ENCODE measurements at places on chromosomes 12 and 14.

- no peak for DNase-seq
These were observed 614.3 kb upstream of the MIS18BP1 start for GRCh38 chr14:45867046-45867894.

DNA sequence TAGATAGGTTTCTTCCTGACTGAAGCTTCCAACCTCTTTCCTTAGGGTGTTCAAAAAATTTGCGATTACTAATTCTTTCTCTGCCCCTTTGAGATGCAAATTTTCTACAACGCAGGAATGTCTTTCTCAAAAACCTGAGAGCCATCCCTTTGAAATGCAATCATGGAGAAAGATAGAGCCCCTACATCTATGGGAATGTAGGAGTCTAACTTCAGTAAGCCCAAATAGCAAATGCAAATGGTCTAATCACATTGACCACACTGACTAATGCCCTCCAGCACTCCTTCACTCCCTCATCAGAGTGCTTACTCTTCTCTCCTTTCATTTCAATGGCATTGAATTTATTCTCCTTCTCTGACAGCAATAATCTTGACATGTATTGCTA, 107.1 kb downstream of the SLC6A15 start:
- no peak for DNase-seq

DNA sequence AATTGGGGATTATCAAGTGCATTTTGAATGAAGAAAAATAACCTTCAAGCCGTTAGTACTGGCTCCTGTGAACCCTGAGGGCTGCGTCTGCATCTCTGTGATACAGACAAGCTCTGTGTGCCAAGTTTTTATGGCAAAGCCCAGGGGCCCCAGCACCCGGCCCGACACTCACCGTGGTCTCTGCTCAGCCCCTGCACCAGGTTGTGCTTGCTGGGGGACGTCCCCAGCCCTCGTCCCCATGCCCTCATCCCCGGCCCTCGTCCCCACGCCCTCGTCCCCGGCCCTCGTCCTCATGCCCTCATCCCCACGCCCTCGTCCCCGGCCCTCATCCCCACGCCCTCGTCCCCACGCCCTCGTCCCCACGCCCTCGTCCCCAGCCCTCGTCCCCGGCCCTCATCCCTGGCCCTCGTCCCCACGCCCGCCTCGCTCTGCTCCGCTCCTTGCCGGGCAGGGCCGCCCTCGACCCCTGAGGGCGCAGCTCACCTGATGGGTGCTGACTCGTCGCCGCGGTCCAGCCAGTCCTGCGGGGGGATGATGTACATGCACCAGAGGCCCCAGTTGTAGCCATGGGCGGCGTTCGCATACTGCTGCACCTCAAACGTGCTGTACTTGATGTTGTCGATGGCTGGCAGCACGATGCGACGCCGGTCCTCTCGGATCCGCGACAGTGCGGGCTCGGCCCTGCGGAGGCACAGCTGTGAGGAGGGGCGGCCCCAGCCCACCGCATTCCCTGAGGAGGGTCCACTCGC, 72.0 kb downstream of the GALNT9 start:
- DNase-seq = no peak

DNA sequence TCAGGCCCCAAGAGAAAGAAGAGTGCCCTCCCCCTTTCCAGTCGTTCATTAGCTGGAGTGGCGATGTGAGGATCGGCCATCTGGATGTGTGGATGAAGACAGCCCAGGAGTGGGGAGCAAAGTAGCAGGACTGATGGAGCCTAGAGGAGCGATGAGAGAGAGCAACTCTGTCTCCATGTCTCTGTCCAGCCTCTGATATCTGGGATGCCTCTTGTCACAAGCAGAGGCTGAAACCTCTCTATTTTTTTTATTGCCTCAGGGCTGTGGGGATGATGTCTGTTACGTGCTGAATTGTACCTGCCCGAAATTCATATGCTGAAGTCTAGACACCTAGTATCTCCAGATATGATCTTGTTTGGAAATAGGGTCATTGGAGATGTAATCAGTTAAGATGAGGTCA, 2.7 kb downstream of the SERPINA11 start:
- DNase-seq = no peak

DNA sequence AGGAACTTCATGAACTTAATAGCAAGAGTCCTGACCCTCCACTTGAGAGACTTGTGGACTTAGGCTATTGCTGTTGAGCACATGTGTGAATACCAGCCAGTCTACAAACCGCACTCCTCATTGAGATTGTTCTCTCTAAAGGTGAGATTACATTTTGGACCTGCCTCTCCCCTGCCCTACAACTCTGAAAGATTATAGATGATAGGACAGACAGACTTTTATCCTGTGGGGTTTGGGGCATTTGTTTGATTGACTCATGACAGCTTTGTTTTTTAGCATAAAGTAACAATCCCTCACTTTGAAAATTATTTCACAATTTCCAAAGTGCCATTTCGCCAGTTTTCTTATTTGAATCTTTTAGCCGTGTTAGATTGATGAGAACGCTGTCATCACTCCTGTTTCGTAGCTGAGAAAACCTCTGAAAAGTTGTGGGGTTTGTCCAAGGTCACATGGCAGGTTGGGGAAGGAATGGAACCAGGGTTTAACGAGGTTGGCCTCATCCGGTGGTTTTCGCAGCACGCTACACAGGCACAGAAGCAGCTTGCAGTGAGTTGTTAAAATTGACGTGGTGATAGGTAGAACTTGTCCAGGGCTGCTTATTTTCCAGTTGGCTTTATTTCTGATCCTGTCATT, 836 bp downstream of the EVL start:
- DNase-seq = peak; percentile 91

DNA sequence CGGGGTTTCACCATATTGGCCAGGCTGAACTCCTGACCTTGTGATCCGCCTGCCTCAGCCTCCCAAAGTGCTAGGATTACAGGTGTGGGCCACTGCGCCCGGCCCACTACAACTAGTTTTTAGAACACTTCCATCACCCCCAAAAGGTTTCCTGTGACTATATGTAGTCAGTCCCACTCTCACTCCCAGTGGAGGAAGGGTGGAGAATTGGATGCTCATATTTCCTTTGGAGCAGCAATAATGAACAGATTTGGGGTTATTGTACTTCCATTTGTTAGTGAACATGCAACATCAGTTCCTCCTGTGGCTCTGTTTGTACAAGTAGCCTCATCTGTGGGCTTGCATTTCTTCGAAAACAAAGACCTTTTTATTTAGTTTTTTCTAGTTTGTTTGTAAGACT, 35.8 kb downstream of the RAP1B start:
- DNase-seq = no peak

- no peak for DNase-seq
These were observed 7.3 kb downstream of the PAN2 start for GRCh38 chr12:56326533-56326932.

DNA sequence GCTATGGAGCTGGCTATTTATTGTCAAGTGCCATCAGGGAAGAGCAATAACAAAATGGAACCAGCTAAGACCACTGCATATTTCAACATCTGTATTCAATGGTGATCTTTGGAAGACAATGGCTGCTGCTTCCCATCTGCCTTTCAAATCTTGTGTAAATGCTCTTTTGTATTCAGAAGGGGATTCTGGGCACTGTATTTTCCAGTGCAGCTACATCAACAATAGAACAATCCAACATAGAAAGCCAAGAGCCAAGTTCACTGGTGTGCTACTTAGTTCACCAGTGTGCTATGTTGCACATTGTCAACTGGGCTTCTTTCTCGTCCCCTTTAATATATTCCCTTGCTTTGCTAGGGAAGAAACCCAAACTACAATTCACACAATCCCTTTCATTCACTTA, 128.8 kb upstream of the OR4E1 start:
- no peak for DNase-seq

- no peak for DNase-seq
These were observed 62.0 kb downstream of the SLC25A47 start for GRCh38 chr14:100384819-100385813.

GRCh38 chr12:88299567-88300101, 157.5 kb downstream of the TMTC3 start:
- DNase-seq = no peak

DNA sequence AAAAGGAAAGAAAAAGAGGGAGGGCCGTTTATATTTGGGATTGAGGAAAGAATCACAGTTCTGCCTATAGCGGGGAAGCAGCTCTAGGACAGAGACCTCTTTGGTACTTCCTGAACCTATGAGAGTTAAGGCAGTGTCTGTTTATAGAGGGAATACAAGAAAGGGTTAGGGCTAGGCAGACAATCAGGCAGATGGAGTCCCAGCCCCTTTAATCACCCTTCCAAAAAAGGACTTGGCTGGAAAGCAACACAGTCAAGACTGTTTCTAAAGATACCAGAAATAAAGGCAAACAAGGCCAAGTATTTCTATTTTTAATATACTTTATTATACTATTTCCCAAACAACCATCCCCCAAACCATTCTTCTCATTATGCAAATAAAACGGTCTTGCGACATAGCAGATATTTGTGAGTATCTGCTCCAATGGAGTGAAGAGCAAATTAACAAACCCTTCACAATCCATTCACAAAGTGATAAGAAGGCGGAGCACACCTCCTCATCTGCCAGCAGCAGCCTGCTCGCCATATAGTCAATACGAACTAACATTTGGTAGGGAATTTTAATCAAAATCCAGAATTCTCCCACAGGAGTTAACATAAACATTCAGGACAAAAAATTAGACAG, 697 bp upstream of the GRIP1 start:
- DNase-seq = no peak

GRCh38 chr14:101505236-101505970, 55.9 kb upstream of the DIO3 start:
- DNase-seq = no peak

- DNase-seq = peak; percentile 34
These were observed 2.9 kb downstream of the FGFR1OP2 start for GRCh38 chr12:26941215-26941594.

- no peak for DNase-seq
These were observed 263.8 kb upstream of the DIO2 start for GRCh38 chr14:80475074-80475473.

DNA sequence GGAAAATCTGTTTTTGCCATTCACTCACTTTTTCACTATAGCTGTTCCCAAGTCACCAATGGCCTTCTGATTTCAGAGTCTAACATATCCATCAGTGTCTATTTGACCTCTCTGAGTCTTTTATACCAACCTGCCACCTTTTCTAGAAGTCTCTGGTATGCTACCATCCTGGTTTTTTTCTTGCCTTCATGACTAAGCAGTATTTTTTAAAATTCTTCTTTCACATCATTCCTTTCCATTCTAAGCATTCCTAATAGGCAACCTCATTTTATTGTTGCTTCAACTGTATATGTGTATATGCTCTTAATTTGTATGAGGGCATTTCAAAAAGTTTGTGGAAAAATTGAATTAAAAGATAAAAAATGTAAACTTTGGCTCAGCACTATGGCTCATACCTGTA, 5.0 kb downstream of the IRAK4 start:
- no peak for DNase-seq

GRCh38 chr14:90970167-90970600, 90.3 kb downstream of the RPS6KA5 start:
- no peak for DNase-seq

DNA sequence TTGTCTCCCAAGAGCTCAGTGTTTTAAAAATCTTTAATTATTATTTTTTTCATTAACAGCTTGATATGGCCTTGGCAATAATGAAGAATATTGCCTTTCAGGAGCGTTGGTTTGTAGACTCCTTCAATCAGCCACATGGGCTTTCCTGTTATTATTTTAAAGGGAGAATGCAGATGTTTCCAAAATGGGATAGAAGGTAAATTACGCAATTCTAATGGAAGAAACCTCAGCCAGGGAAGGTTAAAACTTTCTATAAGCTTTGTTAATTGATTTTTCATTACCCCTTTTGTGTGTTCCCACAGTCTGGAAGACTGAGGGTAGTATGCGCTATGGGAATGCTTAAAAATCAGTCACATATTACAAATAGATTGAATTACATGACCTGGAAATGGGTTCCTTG, 188.4 kb upstream of the NAV3 start:
- DNase-seq = no peak

GRCh38 chr14:61253064-61253738, 27.9 kb downstream of the TMEM30B start:
- DNase-seq = no peak

DNA sequence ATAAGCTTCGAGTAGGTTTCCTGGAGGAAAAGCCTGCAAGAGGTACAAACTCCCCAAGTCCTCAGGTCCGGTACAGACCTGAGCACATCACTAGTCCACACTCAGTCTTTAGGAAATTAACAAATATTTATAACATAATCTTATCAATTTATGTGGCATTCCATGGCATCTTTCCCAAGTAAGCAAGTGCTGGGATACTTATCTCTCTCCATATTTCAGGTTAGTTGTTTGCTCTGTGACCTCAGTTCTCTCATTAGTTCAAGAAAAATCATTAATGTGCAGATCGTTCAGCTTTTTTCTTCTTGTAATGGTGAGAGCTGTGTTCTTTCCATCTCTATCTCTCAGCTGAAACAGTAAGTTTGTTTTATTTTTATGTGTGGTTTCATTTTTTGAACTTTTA, 34.7 kb downstream of the SPATA7 start:
- DNase-seq = no peak

- DNase-seq = no peak
These were observed 171.9 kb downstream of the PRKCH start for GRCh38 chr14:61493239-61493638.

GRCh38 chr12:64186789-64187188, 35.3 kb downstream of the KICS2 start:
- no peak for DNase-seq

GRCh38 chr12:91978143-91978542, 167.5 kb downstream of the BTG1 start:
- DNase-seq = peak; percentile 80

GRCh38 chr14:44945264-44945663, 16.5 kb downstream of the KLHL28 start:
- no peak for DNase-seq

GRCh38 chr14:63249092-63249491, 44.8 kb downstream of the RHOJ start:
- DNase-seq = no peak

DNA sequence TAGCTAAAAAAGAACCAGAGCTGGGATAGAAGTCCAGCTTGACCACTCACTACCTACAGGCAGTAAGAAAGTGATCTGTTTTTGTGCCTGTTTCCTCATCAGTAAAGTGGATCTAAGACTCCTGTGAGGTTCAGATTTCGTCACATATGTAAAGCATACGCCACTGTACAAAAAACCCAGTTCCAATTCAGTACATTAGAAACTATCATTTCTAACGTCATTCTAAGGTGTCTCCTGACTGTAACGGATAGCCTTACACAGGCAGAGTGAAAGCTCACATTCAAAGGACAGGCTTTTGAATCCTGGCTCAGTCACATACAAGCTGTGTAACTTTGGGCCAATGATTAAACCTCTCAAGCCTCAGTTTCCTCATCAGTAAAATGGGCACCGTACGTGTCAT, 3.5 kb downstream of the SLC15A4 start:
- DNase-seq = no peak

GRCh38 chr14:70422538-70422937, 5.6 kb upstream of the SYNJ2BP start:
- no peak for DNase-seq
